Uterus (tissue), 4 donors: ENCODE measurements at places on chromosomes 16 and 17.

DNA sequence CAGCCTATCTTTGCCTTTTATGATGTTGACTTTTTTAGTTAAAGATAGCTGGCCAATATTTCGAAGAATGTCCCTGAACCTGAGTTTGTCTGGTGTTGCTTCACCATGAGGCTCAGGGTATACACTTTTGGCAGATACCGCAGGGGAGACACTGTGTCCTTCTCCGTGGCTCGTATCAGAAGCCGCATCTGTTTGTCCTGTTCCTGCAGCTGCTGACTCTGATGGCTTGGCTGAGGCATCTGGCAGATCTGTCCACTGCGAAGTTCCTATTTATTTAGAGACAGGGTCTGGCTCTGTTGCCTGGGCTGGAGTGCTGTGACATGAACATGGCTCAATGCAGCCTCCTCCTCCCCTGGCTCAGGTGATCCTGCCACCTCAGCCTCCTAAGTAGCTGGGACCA is 93.5 kb downstream of the CRISPLD2 start:
- peak; percentile 83 for DNase-seq

GRCh38 chr17:50944902-50945720 is 79.0 kb upstream of the TOB1 start:
- peak; percentile 5 for DNase-seq

GRCh38 chr16:24731722-24732419 is 2.4 kb downstream of the TNRC6A start:
- no peak for DNase-seq

GRCh38 chr17:38587203-38587602 is 18.5 kb downstream of the SRCIN1 start:
- DNase-seq = no peak

DNA sequence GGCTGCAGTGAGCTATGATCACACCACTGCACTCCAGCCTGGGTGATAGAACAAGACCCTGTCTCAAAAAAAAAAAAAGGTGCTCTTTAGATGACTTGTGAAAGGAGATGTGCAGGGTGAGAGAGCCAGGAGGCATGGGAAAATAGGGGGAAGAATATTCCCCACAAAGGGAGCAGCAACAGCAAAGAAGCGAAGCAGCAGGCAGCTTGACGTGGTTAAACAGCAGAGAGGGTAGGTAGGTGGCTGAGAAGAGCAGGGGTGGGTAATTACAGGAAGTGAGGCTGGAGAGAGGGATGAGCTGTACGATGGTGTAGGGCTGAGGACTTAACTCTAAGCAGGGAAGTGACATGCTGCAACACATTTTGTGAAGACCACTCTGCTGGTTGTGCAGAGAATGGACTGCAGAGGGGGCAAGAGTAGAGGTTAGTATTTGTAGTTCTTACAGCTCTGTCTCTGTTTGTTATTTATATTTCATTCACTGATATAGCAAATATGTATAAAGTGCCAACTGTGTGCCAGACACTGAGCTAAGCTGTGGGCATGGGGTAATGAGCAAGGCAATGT is 1.6 kb downstream of the HEATR3 start:
- DNase-seq = no peak

- DNase-seq = no peak
Measured at GRCh38 chr17:65345261-65346005, 208.3 kb downstream of the RGS9 start.
